Tibial nerve (tissue), 4 donors: ENCODE measurements at places on chromosomes 3 and 15. TPM values are rescaled to one million over a fixed set of nuclear protein-coding genes. Genes with fewer than 3 reads are reported as not detected.

DNA sequence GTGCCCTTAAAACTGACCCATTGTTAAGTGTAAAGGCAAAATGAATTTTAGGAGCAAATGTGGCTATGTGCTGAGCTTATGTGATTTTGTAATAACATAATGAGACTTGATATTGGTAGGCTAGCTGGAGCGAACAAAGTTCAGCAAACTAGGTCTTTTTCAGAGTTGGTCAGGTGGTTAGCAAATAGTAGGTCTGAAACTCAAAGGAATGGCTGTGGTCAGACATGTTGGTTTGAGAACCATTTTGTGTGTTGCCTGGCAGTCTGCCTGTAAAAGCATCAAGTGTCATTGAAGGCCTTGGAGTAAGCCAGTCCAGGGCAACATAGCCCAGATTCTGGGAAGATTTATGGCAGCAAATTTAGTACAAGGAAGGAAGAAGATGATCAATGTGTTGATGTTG lies 16.4 kb downstream of the FBXO22 start:
- H3K27ac ChIP-seq, result no peak overlapping the region
- peaks cover under 1% of the 10 kb centered on the region for H3K36me3 ChIP-seq
- H3K4me3 ChIP-seq, result no peak overlapping the region
- no peaks in the 10 kb centered on the region for H3K4me1 ChIP-seq
- no peak for DNase-seq

The GALNT15 gene
- total RNA-seq, result 789 TPM

DNA sequence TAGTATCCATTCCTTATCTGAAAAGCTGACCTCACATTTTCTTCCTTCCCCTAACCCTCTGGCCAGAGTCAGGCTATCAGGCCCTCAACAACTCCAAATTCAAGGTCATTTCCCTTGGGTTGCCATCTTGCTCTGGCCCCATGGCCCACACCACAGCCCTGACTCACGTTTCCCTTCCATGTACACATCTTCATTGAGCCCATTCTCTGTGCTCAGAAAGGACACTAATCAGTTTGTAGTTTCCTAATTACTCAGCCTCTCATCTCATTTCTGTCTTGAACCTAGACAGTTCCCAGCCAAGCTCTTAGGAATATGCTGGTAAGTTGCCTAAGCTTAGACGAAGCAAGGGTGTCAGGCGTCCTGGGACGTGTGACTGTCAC lies 14.9 kb downstream of the TGM5 start:
- no peak for DNase-seq
- no peaks in the 10 kb centered on the region for H3K4me1 ChIP-seq
- H3K27ac ChIP-seq, result no peak overlapping the region
- H3K4me3 ChIP-seq, result no peak overlapping the region

DNA sequence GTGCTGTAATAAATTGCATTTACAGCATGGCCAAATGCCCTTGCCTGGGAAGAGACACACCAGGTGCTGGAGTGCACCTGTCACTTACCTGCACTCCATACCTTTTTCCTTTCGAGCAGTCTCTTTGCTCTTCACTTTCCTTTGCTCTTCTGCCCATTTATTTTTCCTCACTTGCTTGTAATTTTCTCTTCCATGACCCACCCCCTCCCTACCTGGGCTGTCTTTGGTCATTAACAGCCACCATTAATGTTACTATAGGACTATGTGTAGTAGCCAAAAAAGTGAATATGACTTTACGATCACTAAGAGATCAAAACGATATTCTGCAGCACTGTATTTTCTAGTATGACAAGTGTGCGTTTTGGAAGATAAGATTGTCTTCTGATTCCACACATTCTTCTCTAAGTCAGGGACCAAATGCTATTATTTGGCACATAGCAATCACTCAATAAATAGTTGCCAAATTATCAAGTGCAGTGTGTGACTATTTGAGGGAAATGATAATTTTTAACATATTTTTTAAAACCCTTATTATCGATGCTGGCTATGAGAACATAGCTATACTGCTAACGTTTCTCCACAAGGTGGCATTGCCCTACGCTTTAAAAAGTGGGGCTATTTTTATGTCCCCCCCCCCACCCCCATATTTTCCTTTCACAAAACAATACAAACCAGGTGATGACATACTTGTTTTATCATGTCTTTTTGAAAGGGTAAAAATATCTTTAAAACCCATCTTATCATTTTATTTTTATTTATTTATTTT lies 114.4 kb downstream of the GHSR start:
- H3K27me3 ChIP-seq, result no peaks in the 10 kb centered on the region
- no peak overlapping the region for H3K4me3 ChIP-seq
- no peak for DNase-seq

The SEMA7A gene
- total RNA-seq, result 31.8 TPM

- H3K27ac ChIP-seq, result no peak overlapping the region
Observed at GRCh38 chr15:37081983-37082382, 18.4 kb downstream of the MEIS2 start.

- no peak overlapping the region for H3K4me3 ChIP-seq
- no peaks in the 10 kb centered on the region for H3K27me3 ChIP-seq
- no peak for DNase-seq
- H3K27ac ChIP-seq, result no peak overlapping the region
- H3K4me1 ChIP-seq, result no peaks in the 10 kb centered on the region
Observed at GRCh38 chr3:28376424-28376823, 27.8 kb upstream of the AZI2 start.

GRCh38 chr3:74599564-74599963 lies 14.9 kb downstream of the CNTN3 start:
- H3K36me3 ChIP-seq, result no peaks in the 10 kb centered on the region
- no peak overlapping the region for H3K27ac ChIP-seq
- no peaks in the 10 kb centered on the region for H3K4me1 ChIP-seq
- H3K4me3 ChIP-seq, result no peak overlapping the region
- no peaks in the 10 kb centered on the region for H3K27me3 ChIP-seq

- no peak for DNase-seq
- H3K36me3 ChIP-seq, result peaks cover 36% of the 10 kb centered on the region
- H3K4me1 ChIP-seq, result peaks cover 21% of the 10 kb centered on the region
- H3K27me3 ChIP-seq, result no peaks in the 10 kb centered on the region
Observed at GRCh38 chr15:89806210-89806558, 8.5 kb downstream of the ANPEP start.

- H3K4me3 ChIP-seq, result no peak overlapping the region
- H3K27me3 ChIP-seq, result no peaks in the 10 kb centered on the region
- H3K36me3 ChIP-seq, result no peaks in the 10 kb centered on the region
- H3K4me1 ChIP-seq, result no peaks in the 10 kb centered on the region
Observed at GRCh38 chr15:94487635-94488034, 256.3 kb downstream of the MCTP2 start.

DNA sequence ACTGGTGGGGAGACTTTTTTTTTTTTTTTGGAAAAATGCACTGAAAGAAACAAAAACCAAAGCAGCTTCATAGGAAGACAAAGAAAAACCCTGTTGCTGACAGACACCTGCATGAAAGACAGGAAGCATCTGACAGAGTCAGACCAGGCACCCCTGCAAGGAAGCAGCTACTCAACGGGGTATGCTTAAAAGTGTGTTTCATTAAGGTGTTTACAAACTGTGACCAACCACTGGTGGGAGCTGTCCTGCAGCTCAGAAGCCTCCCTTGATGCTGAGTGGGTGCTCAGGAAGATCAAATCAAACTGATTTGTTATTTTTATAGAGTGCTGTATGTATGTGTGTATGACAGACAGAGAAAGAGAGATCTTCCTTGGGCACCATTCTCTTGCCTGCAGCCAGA lies 34.7 kb upstream of the AGBL1 start:
- H3K27me3 ChIP-seq, result no peaks in the 10 kb centered on the region
- no peak overlapping the region for H3K4me3 ChIP-seq
- H3K4me1 ChIP-seq, result no peaks in the 10 kb centered on the region
- no peak overlapping the region for H3K27ac ChIP-seq

- H3K27me3 ChIP-seq, result no peaks in the 10 kb centered on the region
- no peaks in the 10 kb centered on the region for H3K36me3 ChIP-seq
- H3K27ac ChIP-seq, result peak overlapping the region; percentile 43
- DNase-seq, result peak; percentile 3
- H3K4me1 ChIP-seq, result peaks cover 9% of the 10 kb centered on the region
Observed at GRCh38 chr15:99443056-99443756, 122.6 kb upstream of the MEF2A start.

The PLXNB1 gene
- total RNA-seq, result 365 TPM

- no peak overlapping the region for H3K27ac ChIP-seq
- H3K27me3 ChIP-seq, result no peaks in the 10 kb centered on the region
- no peak overlapping the region for H3K4me3 ChIP-seq
- H3K36me3 ChIP-seq, result no peaks in the 10 kb centered on the region
Observed at GRCh38 chr15:57028176-57028575, 109.7 kb downstream of the TCF12 start.

DNA sequence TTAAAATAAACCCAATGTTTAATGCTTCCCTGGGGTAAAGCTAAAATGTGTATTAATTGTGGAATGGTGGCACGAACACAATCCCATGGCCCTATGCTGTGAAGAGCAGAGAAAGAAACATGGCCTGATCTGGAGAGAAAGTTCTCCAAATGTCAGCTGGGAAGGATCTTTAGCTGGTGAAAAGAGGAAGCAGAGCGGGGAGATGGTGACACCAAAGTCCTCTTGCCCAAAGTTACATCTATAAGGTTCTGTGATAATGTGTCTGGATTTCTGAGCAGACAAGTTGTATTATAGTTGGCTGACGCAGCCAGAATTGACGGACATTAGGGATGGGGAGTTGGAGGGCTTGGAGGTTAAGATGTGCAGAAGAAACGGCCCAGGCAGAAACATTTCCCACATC lies 196.2 kb downstream of the CHST2 start:
- no peaks in the 10 kb centered on the region for H3K27me3 ChIP-seq
- H3K4me1 ChIP-seq, result no peaks in the 10 kb centered on the region
- H3K27ac ChIP-seq, result no peak overlapping the region
- DNase-seq, result no peak

GRCh38 chr3:125389282-125389681 lies 14.2 kb upstream of the ZNF148 start:
- H3K27me3 ChIP-seq, result no peaks in the 10 kb centered on the region
- H3K4me3 ChIP-seq, result no peak overlapping the region
- no peaks in the 10 kb centered on the region for H3K36me3 ChIP-seq
- no peaks in the 10 kb centered on the region for H3K4me1 ChIP-seq
- DNase-seq, result no peak

The LDHAL6B gene
- total RNA-seq, result not detected

The BLM gene
- total RNA-seq, result 0.90 TPM

The CISH gene
- 15.5 TPM for total RNA-seq

DNA sequence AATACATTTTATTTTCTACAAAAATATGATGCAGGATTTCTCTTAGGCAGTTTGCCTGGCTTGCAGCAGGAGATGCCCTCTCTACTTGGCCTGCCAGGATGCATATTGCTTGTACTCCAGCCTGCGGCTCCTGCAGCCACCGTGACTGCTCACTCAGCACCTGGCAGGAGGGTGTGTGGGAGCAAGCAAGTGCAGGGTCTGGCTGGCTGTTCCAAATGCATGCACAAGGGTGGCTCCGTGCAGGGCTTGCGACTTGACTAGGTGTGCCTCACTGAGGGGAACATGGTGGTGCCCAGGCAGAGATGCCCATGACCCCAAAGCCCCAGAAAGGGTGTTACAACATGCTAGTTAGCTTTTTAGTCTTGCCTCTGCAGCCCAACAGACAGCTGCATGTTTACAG lies 1240.2 kb upstream of the ALCAM start:
- no peaks in the 10 kb centered on the region for H3K27me3 ChIP-seq
- H3K36me3 ChIP-seq, result no peaks in the 10 kb centered on the region
- no peak for DNase-seq
- no peak overlapping the region for H3K4me3 ChIP-seq

GRCh38 chr3:11346416-11346815 lies 74.2 kb downstream of the ATG7 start:
- no peaks in the 10 kb centered on the region for H3K27me3 ChIP-seq
- no peak overlapping the region for H3K4me3 ChIP-seq
- no peaks in the 10 kb centered on the region for H3K4me1 ChIP-seq
- no peaks in the 10 kb centered on the region for H3K36me3 ChIP-seq
- no peak for DNase-seq

DNA sequence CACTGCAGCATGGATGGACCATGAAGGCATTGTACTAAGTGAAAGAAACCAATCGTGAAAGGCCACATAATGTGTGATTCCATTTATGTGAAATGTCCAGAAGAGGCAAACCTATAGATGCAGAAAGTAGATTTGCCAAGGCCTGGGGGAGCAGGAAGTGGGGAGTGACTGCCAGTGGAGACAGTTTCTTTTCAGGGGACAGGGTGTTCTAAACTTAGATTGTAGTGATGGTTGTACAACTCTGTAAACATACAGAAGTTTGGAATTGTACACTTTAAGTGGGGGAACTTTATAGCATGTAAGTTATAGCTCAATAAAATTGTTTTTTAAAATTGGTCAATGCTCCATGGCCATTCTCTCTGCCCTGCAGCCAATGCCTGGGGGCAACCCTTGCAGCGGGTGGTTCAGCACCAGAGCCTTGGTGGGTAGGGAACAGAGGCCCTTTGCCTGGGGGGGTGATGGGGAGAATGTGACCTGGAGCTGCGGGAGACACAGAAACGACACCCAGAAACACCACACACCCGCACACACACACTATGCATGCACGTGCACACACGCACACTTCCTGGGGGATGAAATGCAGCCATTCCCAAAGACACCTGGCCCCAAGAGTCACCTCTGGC lies 43.1 kb downstream of the DNAJB8 start:
- H3K4me3 ChIP-seq, result no peak overlapping the region
- H3K4me1 ChIP-seq, result peaks cover 3% of the 10 kb centered on the region
- no peaks in the 10 kb centered on the region for H3K36me3 ChIP-seq
- no peak overlapping the region for H3K27ac ChIP-seq

- H3K27me3 ChIP-seq, result no peaks in the 10 kb centered on the region
- no peak overlapping the region for H3K27ac ChIP-seq
- DNase-seq, result no peak
- no peaks in the 10 kb centered on the region for H3K4me1 ChIP-seq
- H3K36me3 ChIP-seq, result no peaks in the 10 kb centered on the region
Observed at GRCh38 chr3:100023595-100023994, 90.7 kb downstream of the FILIP1L start.

The CASR gene
- total RNA-seq, result 0.39 TPM

GRCh38 chr15:80492874-80493273 lies 88.7 kb downstream of the ARNT2 start:
- no peak overlapping the region for H3K27ac ChIP-seq
- H3K27me3 ChIP-seq, result no peaks in the 10 kb centered on the region
- H3K36me3 ChIP-seq, result no peaks in the 10 kb centered on the region

DNA sequence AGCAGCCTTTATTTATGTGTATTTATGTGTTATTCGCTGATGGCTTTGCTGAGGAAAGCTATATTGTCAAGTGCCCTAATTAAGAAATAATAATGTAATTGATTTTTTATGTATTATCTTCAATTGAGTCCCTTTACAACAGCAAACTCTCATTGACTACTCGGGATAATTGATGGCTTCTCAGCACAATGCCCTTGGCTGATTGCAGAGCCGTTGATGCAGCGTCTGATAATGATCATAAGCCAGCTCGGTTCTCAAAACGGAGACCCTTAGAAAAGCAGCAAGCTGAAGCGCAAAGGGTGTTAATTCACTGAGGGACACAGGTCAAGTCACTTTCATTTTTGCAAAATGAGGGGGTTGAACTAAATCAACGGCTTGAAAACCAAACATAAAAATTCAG lies 357.1 kb upstream of the KCNH8 start:
- H3K27me3 ChIP-seq, result no peaks in the 10 kb centered on the region
- H3K36me3 ChIP-seq, result no peaks in the 10 kb centered on the region
- DNase-seq, result no peak
- no peak overlapping the region for H3K27ac ChIP-seq
